ENCODE measurements at places on chromosomes 3 and 15.

- DNase-seq = no peak
These were observed 214.7 kb downstream of the CHL1 start for GRCh38 chr3:411226-411625.

- DNase-seq = no peak
These were observed 23.5 kb downstream of the LIMD1 start for GRCh38 chr3:45618081-45618509.

- DNase-seq = no peak
These were observed 81.2 kb downstream of the MDFIC2 start for GRCh38 chr3:70231266-70231701.

- no peak for DNase-seq
These were observed 72.7 kb downstream of the NUP210 start for GRCh38 chr3:13347390-13347950.

DNA sequence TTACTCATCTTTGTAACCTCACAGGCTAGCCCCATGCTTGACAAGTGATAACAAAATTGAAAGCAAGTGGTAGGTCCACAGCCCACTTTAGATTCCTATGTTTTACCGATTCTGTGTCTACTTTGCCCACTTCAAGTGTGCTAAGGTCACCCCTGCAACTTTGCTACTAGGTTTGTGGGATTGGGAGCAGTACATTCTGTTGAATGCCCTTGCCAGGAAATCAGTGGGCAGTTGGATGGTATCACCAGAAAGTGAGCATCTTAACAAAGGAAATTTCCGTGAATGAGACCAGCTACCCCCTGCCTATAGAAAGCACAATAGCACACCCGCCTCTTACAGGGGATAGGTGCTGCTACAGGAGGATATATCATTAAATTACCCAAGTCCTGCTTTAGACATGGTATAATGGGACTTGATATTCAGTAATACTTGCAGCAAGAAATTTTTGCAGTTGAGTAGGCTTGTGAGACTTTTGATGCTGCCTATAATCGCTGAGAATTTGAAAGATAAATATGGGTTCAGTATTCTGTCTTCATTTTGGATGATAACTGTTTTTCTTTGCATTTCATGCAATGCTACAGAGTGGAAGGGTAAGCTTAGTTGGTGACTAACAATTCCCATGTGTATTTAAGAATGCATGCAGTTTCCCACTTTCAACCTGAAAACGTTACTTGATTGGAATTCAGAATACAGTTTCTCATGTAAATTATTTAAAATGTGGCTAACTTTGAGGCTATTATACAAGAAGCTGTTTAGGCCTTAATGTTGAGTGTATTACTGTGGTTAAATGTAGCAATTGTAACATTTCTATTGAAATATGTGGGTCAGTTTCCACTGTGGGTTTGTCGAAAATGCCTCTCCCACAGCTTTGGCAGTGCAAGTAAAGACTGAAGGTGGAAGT lies 9.5 kb downstream of the EBLN2 start:
- DNase-seq = no peak

DNA sequence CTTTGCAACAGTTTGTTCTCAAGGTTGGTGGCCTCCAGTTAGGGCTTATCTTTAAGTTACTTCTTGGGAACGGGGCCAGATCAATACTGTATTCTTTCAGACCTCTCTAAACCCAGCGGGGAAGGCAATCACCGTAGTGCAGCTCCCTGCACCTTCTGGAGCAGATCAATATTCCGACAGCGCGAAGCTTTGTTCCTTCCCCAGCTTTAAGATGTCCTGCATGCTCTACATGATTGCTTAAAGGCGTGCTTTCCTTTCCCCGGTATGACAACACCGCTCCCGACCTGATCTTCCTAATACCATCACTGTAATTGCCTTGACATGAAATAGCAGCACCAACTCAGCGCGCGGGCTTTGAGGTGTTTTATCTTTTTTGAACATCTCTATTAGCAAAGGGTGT lies 755.2 kb downstream of the NR2F2 start:
- no peak for DNase-seq

GRCh38 chr3:74075241-74075640 lies 450.5 kb upstream of the PDZRN3 start:
- no peak for DNase-seq

- no peak for DNase-seq
These were observed 3.9 kb downstream of the UPK1B start for GRCh38 chr3:119177321-119177720.

GRCh38 chr15:77657634-77658238 lies 25.0 kb upstream of the LINGO1 start:
- no peak for DNase-seq

DNA sequence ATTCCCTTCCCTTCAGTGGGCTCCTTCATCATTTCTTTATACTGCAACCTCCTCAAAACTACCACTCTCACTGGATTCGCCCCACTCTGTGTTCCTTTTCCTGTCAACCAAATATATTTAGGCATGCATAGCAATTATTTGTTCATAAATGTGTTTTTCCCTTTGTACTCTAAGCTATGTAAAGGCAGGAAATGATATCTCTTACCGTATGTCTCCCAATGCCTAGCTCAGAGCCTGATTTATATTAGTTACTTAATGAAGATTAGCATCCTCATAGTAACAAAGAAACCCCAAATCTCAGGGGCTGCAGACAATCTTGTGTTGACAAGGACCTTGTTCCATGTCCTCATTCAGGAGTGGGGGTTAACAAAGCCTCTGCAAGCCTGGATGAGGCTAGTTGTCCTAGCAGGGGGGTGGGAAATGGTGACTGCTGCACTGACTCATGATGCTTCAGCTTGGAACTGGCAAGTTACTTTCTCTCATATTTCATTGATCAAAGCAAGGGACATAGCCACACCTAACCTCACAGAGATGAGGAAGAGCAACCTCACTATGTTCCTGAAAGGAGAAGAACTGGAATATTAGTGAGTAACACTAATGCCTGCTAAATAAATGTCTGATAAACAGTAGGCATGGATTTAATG lies 15.2 kb downstream of the PHLDB2 start:
- no peak for DNase-seq

DNA sequence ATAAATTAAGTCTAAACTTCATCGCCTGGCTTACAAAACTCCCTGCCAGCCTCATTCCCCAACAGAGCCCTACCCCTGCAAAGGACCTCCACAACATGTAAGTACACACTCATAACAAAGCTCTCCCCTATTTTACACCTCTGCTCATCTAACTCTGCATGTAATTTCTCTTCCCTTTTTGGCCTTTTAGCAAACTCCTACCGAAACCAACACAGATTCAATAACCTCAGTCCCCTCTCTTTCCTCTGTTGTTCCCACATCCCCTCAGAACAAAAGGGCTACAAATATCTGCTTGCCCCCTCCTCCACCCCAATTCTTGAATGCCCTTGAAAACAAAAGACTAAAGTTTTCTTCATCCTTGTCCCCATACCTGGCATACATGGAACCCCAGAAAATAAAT lies 662 bp downstream of the UBL7 start:
- no peak for DNase-seq

DNA sequence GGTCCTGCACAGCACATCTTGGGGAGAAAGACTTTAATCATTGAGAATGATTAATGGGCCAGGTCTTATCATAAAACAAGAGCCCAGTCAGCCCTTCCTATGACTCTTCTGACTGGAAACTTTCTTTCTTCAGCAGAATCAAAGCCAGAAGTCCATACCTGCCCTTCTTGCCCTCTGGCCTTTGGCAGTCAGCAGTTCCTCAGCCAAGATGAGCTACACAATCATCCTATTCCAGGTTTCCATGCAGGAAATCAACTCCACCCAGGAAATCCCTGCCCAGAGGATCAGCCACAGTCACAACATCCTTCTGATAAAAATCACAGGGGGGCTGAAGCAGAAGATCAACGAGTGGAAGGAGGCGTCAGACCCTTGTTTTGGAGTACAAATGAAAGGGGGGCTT lies 26.9 kb downstream of the ZNF589 start:
- DNase-seq = no peak

DNA sequence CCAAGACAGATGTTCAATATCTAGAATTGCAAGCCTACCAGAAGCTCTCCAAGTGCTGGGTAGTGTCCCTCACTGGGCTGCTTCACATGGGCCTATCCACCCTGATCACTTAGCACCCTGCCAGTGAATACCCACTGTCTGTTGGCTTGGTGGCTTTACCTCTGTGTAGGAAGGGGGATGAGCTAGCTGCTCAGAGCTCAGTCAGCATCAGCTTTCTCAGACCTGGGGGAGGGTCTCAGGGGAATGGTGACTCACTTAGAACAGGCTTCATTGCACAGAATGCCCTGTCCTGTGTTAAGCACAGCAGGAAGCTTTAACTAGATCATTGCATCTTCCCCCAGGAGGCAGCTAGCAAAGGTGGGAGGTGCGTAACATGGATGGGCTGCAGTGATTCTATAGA lies 209.8 kb downstream of the PDCD6IP start:
- no peak for DNase-seq

GRCh38 chr3:77837456-77838025 lies 797.6 kb downstream of the ROBO2 start:
- DNase-seq = no peak

- no peak for DNase-seq
These were observed 131.3 kb downstream of the SMAD6 start for GRCh38 chr15:66833371-66833770.

GRCh38 chr15:67937153-67937761 lies 97.4 kb upstream of the RNU6-1 start:
- no peak for DNase-seq

- no peak for DNase-seq
These were observed at the start of gene TIMP4 for GRCh38 chr3:12158387-12159226. Gene TIMP4 (minus strand): TSS chr3:12158912. CDS start chr3:12158840, 72 bp downstream.

- no peak for DNase-seq
These were observed 89.7 kb upstream of the FHIT start for GRCh38 chr3:61340931-61341461.

DNA sequence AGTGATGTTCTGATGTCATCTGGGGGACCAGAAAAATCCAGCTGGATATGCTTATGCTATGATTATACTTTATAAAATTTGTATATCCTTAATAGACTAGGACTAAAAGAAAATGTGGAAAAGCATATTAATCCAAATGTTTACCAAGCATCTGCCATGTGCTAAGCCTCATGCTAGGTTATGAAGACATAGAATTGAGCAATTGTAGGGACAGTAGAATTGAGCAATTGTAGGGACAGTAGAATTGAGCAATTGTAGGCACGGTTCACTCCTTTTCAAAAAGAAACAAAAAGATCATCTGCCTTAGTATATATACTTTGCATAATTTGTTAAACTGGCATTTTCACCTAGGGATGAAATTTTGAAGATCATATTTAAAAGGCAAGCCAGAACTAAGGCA lies 18.3 kb downstream of the ABHD5 start:
- DNase-seq = no peak

DNA sequence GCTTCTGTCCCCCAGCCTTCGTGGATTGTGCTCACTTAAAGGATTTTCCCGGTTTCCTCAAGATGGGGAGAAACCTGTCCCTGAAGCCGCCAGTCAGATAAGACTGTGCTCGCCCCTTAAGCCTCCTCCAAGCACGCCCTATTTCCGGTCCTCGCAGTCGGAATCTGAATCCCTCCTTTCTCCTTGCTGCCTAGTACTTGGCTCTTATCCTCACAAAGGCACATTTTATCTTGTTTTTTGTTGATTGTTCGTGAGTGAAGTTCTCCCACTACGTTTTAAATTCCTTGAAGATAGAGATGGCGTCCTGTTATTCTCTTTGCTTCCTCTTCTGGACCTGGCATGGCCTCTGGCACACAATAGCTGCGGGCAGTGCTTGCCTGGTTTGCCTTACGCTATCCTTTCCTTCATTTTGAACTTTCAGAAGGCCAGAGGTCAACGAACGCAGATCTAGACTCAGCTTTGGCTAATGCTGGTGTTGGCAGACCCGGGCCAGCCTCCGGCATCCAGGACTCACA lies 1.7 kb downstream of the CLDN11 start:
- no peak for DNase-seq

- DNase-seq = no peak
These were observed 73.0 kb downstream of the FOXP1 start for GRCh38 chr3:71510510-71510909.

DNA sequence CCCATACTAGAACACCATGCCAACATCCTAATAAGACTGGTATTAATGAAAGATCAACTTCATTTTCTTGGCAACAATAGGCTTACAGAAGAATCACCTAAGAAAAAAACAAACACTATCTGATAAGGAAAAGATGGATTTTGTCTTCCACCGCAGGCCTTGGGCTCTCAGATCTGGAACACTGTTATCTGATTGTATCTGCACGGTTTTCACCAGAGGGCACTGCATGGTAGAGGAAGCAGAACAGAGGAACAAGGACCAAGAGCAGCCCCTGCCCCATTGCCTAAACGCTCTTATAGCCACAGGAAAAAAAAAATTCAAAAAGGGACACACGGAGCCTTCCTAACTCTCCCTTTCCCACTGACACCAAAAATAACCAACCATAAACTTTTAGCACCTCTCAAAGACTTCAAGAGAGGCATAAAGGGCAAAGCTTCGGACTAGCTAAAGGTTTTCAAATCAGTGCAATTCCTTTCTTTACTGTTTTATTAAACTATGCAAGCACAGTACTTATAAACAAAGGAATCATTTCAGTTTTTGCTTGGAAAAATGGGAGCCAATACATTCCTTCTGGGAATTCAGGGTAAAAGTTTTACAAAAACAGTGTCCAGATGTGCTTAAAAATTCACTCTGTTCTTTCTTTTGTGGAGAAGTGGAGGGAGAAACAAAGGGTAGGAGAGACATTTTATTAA lies 23.3 kb downstream of the IL17RD start:
- DNase-seq = no peak

DNA sequence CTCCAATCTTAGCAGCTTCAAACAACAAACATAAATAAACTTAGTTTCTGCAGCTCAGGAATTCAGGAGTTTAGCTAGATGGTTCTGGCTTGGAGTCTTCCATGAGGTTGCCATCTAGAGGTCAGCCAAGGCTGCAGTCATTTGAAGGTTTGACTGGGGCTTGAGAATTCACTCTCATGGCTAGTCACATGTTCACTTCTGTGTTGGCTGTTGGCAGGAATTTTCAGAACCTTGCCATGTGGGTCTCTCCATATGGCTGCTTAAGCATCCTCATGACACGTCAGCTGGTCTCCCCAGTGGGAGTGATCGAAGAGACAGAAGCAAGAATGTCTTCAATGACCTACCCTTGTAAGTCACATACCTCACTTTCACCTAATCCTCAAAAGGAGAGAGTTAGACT lies 269.2 kb upstream of the CNTN3 start:
- no peak for DNase-seq

GRCh38 chr3:118755253-118755801 lies 279.3 kb downstream of the IGSF11 start:
- no peak for DNase-seq

- no peak for DNase-seq
These were observed 13.7 kb downstream of the MAP2K1 start for GRCh38 chr15:66400351-66400774.

Data from cortex of kidney (tissue), 1 donor.